ENCODE measurements at places on chromosomes 11 and 22.

DNA sequence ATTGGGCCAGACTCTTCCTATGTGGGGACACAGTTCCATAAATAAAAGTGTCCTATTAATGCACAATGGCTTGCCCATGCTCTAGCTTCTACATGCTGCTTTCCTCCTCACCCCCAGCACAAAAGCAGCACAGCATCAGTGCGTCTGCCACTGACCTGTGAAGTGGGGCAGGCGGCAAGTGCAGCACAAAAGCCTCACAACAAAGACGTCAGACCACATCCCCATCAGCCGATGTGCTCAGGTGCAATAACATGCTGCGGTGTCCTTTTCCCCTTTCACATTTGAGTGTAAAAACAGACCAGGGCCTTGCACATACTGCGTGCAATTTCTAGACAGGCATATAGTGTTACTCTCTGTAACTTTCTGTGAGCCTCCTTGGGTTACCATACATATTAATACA, 12.8 kb downstream of the DKK3 start:
- no peak for DNase-seq

DNA sequence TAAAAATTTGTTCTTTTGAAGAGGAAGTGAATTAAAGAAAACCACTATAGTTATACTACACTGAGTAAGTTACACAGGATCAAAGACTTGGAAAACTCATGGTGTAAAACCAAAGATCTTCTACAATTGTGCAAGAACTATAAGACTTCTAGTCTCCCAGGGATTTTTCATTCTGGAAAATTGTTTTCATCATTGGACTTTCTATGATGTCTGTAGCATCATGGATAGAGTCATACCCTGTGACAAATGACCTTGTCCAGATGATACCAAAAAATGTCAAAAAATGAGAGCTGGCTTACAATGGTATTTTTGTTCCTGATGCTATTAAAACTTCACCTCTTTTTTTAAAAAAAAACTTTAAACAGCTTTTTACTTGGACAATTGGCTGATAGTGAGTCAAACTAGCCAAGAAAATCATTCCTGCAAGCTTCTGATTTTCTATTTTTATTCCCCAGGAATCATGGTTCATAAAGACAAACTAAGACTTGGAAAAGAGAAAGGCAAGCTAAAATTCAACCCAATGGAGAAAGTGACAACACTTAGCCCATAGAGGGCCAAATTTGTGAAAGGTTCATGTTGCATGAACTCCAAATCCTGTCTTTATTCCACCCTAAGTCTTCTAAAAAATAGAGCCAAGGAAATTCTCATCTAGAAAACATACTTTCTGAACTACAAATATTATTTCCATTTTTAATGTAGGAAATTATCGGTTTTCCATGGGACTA, 30.7 kb downstream of the ME3 start:
- DNase-seq, result no peak

DNA sequence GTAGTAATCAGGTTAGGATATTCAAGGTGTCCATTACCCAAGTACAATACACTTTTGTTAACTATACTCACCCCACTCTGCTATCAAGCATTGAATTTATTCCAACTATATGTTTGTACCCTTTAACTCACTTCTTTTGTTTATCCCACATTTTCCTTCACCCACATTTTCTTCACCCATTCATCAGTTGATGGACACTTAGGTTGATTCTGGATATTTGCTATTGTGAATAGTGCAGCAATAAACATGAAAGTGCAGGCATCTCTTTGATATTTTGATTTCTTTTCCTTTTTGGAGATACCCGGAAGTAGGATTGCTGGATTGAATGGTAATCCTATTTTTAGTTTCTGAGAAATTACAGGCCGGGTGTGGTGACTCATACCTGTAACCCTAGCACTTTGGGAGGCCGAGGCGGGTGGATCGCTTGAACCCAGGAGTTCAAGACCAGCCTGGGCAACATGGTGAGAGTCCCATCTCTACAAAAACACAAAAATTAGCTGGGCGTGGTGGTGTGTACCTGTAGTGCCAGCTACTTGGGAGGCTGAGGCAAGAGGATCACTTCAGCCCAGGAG, 6.5 kb downstream of the TMEM25 start:
- DNase-seq, result no peak

DNA sequence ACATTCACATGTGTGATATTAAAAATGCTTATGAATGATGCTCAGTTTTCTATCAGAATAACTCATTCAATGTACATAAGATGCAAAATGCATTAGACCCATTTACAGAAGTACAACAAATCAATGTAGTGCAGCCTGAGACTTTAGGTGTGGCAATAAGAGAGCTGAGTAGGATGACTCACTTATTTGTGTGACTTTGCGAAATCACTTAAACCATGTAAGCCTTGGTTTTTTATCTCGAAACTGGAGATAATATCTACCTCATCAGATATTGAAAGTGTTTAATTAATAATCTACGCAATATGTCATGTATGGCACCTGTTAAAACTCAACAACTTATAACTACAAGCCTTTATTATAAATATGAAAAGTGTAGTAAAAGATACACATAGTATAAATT, 105.7 kb upstream of the LUZP2 start:
- DNase-seq, result no peak

DNA sequence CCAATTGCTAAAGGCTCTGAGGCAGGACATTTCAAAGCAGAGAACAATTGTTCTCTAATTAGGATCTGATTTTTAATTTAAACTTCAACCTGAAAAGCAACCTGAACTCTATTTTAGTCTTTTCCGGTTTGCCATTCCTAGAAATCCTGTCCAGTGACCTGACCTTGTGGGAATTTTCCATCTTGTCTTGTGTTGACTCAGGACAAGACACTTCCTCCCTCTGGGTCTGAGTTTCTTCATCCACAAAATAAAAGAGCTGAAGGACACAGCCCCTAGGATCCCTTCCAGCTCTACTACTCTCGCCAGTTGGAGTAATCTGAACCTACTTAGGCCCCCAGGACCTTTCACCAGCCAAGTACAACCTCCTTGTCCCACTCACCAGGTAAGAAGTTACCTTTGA, 66.5 kb upstream of the POU2AF1 start:
- DNase-seq, result no peak

GRCh38 chr11:71201936-71202597, 50.3 kb downstream of the SHANK2 start:
- DNase-seq, result no peak

DNA sequence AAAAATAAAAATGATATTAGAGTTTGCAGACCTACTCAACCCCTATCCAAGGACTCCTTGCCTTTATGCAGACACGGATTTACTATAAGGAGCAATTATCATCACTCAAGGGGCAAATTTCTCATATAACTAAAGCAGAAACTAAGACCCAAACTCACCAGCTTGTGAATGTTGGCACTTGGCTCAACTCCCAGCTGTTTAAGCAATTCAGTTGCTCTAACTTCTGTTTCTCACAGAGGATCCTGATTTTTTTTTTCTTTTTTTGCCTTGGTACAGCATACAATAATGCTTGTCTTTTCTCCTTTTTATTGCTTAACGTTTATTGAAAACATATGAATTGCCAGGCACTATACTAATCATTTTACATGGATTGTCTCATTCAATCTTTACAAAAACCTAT, 9.6 kb upstream of the CBLIF start:
- no peak for DNase-seq

GRCh38 chr11:18776324-18776723, 15.3 kb downstream of the PTPN5 start:
- no peak for DNase-seq

- peak; percentile 43 for DNase-seq
Measured at GRCh38 chr11:91248199-91248807, 976.3 kb upstream of the FAT3 start.

DNA sequence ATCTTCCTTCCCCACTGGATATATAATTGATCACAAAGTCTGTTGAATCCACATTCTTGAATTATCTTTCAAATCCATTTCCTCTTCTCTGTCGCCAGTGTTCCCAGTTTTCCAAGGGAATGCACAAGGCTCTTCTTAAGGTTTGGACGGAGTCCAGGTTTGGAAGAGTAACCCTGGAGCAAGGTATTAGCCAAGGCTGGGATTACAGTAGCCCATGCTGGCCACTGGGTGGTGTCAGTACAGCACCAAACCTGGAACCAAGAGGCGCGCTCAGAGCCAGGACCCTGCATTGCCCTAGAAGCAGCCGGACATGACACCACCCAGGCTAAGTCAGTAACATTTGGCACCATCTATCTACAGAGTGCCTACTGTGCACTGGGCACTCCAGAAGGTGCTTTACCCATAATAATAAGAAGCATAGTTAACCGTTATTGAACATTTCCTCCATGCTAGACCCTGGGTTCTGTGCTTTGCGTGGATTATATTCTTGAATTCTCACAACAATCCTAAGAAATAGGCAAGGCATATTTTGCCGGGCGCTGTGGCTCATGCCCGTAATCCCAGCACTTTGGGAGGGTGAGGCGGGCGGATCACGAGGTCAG, 48.0 kb upstream of the CLPB start:
- DNase-seq, result peak; percentile 54

- no peak for DNase-seq
Measured at GRCh38 chr22:40512426-40513136, 123.9 kb downstream of the MRTFA start.

- DNase-seq, result no peak
Measured at GRCh38 chr11:83156996-83157593, at the start of gene PCF11. TSS of gene PCF11 (plus strand) at chr11:83157131. CDS start at chr11:83157440, 309 bp downstream.

GRCh38 chr11:60396799-60397198, 540 bp downstream of the MS4A14 start:
- DNase-seq, result no peak

GRCh38 chr11:76064192-76064591, 142.1 kb downstream of the WNT11 start:
- DNase-seq, result no peak

DNA sequence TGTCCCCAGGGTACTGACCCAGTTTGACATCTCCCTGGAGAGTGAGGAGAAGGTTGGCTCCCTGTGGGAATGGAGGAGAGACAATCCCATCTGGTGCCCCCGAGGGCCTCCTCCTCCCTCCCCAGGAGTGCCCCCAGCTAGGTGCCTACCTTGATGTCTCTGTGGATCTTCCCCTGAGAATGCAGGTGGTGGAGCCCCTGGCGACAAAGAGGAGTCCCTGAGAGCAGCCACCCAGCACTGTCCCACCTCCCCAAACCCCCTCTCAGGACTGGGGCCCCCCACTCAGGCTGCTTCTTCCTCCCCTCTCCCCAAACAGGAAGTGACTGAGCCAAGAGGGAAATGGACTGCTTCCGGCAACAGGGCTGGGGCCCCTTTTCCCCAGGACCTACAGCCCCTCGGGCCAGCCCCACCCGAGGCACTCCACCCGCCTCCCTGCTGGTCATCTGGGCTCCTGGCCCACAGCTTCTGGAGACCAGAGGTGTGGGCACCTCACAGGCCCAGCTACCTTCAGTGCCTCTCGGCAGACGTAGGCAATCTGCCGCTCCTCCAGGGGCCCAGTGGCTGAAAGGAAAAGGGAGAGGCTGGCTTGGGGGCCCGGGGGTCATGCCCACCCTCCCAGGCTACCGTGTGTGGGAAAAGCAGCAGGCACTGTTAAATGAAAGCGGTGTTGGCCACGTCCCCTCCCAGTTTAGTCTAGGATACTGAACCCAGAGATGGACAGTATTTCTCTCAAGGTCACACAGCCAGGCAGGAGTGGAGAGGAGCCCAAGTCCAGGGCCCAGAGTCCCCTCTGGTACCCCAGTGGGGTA, 1.2 kb downstream of the MAP4K2 start:
- no peak for DNase-seq

- no peak for DNase-seq
Measured at GRCh38 chr11:97865424-97866012, 1155.2 kb upstream of the CNTN5 start.

DNA sequence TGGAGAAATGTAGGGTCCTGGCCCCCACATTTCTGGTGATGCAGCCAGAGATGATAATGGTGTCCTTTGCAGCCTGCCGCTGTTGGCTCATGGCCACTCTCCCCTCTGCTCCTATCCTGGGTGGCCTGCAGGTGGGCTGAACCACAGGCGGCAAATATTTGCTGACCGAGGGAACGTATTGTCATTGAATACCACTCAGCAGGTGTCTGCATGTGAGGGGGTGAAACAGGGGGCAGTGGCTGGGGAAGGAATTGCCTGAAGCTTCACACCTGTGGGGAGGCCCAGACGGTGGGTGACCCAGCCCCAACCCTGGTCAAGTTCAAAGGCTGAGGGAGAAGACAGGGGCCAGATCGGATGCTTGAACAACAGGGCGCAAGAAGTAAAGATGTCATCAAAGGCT, 73.3 kb upstream of the WNT11 start:
- DNase-seq, result no peak

DNA sequence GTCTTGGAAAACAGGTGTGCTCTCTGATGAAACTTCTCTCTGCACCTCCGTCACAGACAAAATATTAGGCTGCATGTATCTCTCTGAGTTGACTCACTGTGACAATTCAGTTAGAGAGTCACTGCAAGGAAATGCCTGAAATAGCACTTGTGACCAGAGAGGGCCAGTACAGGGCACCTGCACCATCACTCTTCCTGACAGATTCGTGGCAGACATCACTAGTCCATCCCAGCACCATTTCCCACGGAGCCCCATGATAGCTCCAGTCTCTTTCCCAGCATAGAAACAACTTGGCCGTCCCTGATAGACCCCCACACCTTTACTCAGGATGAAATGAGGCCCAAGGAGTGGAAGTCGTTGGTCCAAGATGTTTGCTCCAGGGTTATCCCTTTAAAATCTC, 73.3 kb upstream of the ISX start:
- DNase-seq, result no peak

DNA sequence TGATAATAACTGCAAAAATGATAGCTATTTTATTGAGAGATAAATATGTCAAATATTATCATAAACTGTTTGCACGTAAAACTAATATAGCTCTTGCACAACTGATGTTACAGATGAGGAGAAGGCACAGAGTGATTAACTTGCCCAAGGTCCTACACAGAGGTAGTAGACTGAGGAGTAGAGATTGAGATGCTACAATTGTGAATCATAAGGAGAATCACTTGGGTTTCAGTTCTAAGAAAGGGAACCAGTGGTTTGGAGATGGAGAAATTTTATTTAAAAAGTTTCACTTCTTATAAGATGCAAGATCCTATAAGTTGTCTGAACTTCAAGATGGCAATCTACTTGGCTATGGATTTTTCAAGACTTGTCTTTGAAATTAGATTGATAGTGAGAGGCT, 224.8 kb upstream of the RAG2 start:
- DNase-seq, result no peak

GRCh38 chr11:114291842-114292680, 4.1 kb upstream of the NNMT start:
- DNase-seq, result no peak

GRCh38 chr11:110492321-110492685, 62.6 kb downstream of the FDX1 start:
- no peak for DNase-seq

- DNase-seq, result no peak
Measured at GRCh38 chr11:45568049-45568448, 97.4 kb downstream of the CHST1 start.

GRCh38 chr22:23511627-23512347, 68.3 kb downstream of the IGLL1 start:
- no peak for DNase-seq

GRCh38 chr11:18329196-18329870, 7.0 kb downstream of the GTF2H1 start:
- DNase-seq, result no peak

Measured in neural crest cell (in vitro differentiated cells).